ENCODE measurements at places on chromosomes 16 and 17.

GRCh38 chr17:10702574-10702973 is 5.2 kb downstream of the ADPRM start:
- DNase-seq, result peak; percentile 66

- DNase-seq, result no peak
These were observed 114.6 kb downstream of the PRKCB start for GRCh38 chr16:23950291-23950894.

DNA sequence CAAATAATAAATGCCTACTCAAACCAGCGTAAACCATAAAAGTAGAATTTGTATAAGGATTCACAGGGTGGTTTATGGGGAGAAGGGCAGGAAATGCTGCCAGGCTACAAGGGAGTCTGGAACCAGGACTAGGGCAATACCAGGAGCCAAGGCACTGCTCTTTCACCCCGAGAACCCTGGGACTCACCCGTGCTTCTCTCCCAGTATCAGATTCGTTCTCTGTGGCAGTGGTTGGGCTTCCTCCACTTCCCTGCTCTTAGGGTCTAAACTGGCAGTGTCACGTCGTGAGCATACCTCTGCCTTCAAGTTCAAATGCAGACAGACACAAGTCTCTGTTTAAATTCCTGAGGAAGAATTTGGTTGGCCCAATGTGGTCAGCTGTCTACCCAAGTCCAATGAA is 49.3 kb downstream of the PRKCA start:
- no peak for DNase-seq

- DNase-seq, result peak; percentile 98
These were observed 275.8 kb downstream of the FOXL1 start for GRCh38 chr16:86854058-86854621.

DNA sequence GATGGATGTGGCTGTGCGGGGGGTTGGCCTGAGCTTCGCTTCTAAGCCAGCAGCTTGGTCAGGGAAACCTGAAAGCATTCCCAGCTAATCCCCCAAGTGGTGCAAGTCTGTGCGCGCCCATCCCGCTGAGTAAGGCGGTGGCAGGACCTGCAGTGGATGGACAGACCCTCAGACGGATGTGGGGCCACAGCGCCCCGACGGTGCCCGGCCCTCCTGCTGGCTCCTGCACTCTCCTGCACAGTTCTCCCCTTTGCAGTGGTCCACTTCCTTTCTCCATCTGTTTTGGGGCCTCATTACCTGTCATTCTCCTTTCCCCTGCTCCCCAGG is 2.3 kb downstream of the ATP2A1 start:
- no peak for DNase-seq

DNA sequence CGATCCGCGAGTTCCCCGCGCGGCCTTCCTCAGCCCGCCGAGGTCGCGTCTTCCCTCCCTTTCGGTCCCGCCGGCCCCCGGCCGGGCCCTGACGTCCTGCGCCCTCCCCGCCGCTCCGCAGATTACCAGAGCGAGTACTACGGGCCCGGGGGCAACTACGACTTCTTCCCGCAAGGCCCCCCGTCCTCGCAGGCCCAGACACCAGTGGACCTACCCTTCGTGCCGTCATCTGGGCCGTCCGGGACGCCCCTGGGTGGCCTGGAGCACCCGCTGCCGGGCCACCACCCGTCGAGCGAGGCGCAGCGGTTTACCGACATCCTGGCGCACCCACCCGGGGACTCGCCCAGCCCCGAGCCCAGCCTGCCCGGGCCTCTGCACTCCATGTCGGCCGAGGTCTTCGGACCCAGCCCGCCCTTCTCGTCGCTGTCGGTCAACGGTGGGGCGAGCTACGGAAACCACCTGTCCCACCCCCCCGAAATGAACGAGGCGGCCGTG is 5.4 kb downstream of the LHX1 start:
- no peak for DNase-seq

DNA sequence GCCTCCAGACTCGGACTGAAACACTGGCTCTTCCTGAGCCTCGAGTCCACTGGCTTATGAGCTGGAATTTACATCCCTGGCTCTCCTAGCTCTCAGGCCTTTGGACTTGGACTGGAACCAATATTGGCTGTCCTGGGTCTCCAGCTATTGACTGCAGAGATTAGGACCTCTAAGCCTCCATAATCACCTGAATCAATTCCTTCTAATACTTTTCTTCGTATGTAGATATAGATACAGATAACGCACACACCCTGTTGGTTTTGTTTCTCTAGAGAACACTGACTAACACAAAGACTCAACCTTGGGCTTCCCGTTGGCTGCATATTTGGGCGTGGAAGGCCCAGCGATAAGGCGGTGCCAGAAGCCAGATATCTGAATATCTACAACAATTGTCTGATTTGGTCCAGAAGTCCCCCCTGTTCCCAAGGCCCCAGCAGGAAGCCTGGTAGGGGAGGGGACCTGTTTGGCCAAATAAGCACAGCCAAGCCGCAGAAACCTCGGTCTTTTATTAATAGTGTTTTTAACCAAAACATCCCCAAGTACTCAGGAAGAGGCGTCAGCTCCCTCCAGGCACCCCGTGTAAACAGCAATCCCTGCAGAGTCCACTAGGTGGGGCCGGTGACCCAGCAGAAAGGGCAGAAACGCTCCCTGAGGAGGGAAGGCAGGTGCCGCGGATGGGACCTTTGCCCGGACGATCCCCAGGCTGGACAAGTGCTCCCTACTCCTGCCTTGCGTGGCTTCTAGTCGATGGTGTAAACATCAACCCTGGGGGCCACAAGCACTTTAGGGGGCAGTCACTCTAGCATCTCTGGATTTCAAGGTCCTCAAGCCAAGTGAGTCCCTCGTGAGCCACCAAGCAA is 57.0 kb downstream of the ABR start:
- no peak for DNase-seq

- DNase-seq, result no peak
These were observed 343.8 kb upstream of the RBFOX1 start for GRCh38 chr16:6988846-6989245.

- DNase-seq, result no peak
These were observed 134.9 kb upstream of the CDH5 start for GRCh38 chr16:66231452-66232160.

GRCh38 chr17:973053-973452 is 6.5 kb downstream of the NXN start:
- DNase-seq, result no peak

- DNase-seq, result no peak
These were observed 40.5 kb upstream of the HS3ST3A1 start for GRCh38 chr17:13642188-13642587.

- no peak for DNase-seq
These were observed 58.2 kb upstream of the HAPSTR1 start for GRCh38 chr16:9033125-9033830.

GRCh38 chr16:50360033-50360778 is 8.6 kb downstream of the BRD7 start:
- DNase-seq, result no peak

DNA sequence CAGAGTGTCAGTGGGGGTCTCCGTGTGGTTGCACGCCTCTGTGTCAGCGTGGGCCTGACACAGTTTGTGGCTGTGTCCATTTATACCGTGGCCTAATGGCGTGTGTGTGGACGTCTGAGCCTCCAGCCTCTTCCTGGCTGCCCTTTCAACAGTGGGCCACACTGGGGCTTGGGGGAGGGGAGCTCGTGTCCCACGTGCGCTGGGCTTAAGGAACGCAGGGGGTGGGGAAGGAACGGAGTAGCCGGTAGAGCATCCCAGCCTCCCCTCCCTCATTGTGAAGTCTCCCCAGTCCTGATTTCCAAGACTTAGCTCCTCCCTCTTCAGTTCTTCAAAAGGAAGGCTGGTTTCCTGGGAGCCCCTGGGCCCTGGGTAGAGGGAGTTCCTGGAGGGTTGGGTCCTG is 9.5 kb upstream of the HES7 start:
- DNase-seq, result no peak

GRCh38 chr17:17380145-17380925 is 77.2 kb downstream of the NT5M start:
- no peak for DNase-seq

- no peak for DNase-seq
These were observed 10.1 kb downstream of the KRT33A start for GRCh38 chr17:41340494-41340893.

DNA sequence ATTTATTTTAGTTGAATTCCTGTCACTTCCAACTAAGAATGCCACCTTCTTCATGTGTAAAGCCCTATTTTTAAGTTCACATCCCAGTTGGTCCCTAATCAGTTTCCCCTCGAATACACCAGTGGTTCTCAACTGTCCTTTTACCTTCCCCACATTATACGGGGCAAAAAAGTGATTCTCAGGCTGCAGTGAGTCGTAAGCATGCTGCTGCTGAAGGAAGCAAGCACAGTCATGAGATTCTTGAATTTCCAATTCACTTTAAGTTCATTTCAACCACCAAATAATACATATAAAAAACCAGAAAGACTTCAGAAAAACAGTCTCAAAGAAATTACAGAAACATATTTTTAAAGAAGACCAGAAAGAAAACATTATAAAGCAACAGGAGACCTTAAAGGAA is 47.9 kb downstream of the UBE2G1 start:
- DNase-seq, result no peak

GRCh38 chr16:81600275-81600674 is 155.7 kb downstream of the CMIP start:
- DNase-seq, result no peak

- DNase-seq, result no peak
These were observed 159.1 kb downstream of the UTP18 start for GRCh38 chr17:51419476-51419875.

- no peak for DNase-seq
These were observed 79.8 kb downstream of the ZDHHC7 start for GRCh38 chr16:84931506-84931905.

- DNase-seq, result no peak
These were observed 60.2 kb downstream of the SDK2 start for GRCh38 chr17:73584049-73584448.

- DNase-seq, result no peak
These were observed 152.9 kb upstream of the PLCG2 start for GRCh38 chr16:81626181-81626674.

- no peak for DNase-seq
These were observed 129.8 kb downstream of the OR1D5 start for GRCh38 chr17:2933606-2934005.

Measured in HFF-Myc (cell line).